NCI-H1105 (cell line): ENCODE measurements at places on chromosomes 5 and 9.

DNA sequence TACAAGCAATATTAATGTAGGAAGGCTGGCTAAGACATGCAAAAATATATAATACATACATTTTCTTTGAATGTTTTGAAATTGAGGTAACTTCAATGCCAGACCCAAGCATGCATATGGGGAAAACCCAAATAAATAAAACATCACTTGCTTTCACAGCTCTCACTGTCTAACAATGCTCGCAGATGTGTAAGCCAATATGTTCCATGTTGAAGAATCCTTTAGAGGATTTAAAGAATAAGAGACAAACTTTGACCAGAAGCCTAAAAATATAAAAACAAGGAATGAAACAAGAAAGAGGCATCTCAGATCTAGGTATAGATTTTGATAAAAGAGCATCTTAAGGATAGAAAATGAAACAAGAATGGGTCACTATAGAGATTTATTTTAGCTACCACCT lies 354.2 kb downstream of the CDH10 start:
- no peak for DNase-seq

DNA sequence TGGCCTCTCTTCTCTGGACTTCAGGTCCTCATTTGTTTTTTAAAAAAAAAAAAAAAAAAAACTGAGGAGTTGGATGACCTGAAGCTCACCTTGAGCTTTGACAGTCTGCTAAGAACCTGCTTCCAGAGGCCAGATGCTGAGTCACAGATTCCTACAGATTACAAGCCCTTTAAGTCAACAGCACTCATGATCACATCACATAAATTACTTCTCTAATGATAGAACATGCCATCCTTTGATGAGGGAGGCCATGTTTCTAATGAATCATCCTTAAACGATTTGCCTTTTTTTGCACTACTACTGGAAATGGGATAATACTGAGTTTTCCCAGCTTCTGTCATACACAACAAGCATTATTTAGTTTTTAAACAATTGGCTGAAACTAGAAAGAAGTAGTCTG lies 34.2 kb upstream of the MYOT start:
- no peak for DNase-seq

DNA sequence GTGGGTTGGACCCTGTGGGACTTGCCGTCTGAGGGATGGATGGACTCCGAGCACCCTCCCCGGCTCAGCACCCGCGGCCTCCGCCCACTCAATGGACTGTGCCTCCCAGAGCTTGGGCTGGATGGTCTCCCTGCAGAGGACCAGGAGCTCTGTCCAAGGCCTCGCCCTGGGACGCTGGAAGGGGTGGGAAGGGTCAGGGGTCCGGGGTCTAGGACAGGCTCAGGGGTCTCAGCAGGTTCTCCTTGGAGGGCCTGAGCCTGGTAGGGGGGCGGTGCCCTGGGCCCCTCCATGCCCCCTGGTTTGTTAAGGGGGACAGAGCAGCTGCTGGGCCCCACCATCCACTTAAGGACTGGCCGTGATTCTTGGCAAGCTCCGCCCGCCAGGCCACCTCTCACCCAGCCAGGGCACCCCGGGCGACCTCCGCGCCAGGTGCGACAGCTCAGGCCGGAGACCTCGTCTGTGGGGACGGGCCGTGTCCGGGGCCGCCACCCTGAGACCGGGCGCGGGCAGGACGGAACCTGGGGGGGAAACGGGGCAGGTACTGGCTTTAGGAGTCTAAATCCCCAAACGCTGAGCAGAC lies 29.2 kb downstream of the EXOC3 start:
- peak; percentile 45 for DNase-seq

DNA sequence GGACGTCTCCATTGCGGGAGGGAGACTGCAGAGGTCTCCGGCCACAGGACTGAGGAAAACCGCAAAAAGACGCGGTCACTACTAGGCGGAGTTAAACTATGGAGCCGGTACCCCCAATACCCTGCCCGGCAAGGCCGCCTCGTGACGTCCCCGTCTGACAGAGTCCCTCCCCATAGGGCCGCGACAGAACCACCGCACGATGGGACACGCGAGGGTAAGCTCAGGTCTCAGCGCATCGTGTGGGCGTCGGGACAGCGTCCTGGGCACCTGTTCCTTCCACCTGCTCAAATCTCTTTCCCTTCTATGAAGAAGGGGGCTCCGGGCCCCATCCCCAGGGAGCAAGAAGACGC lies 35.2 kb upstream of the GLDC start:
- DNase-seq, result peak; percentile 41

DNA sequence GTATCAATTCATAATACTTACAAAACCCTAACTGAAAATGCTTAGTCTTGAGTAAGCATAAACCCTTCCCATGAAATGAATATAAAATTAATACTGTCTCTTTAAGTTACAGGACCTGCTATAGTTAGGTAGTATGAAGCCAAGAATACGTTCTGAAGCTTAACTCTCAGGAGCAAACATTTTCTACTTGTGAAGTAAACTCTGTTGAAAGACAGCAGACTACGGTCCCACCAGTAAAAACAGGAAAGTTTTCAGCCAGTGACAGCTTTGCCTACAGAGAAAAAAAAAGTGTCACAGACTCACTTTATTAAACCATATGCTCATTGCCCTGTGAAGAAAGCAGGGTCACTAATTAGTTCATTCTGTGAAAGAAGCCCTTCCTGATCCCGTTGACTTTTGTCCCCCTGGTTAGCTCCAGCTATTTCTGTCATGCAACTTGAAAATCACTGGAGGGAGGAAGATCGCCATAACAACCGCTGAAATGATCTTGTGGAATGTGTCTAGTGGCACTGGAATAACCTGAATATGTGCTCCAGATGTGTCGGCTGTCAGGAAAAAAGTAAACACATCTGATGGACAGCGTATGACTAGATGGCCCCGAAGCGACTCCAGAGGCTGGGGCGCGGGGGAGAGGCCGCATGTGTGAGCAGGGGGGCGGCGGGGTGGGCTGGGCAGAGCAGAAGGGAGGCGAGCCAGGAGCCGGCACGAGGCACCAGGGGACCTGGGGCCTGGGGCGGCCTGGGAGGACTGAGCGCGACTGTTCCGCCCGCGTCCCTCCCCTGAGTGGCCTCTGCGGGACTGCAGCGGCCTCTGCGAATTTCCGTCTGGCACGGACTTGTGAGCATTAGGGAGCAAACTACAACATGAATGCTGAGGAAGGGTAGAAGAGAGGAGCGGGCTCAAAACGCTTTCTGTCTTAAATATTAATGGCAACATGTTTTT lies 41.9 kb downstream of the BNC2 start:
- no peak for DNase-seq

DNA sequence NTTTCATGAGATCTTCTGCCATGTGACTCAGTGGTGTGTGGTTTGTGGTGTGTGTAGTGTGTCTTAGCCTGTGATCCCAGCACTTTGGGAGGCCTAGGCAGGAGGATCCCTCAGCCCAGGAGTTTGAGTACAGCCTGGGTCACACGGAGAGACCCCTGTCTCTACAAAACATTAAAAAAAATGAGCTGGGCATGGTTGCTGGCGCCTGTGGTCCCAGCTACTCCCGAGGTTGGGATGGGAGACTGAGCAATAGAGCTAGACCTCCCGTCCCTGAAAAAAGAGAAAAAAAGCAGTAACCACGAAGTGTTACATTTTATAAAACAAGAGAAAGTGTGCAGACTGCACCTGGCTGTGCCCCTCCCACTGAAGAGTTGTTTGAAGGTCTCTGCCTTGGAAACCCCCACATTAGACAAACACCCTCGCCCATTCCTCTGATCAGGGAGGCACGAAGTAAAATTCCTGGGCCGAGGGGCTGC lies 21.2 kb upstream of the RNU6ATAC start:
- no peak for DNase-seq

- DNase-seq, result peak; percentile 9
Observed at GRCh38 chr5:64074533-64074932, 91.1 kb upstream of the RNF180 start.

- no peak for DNase-seq
Observed at GRCh38 chr5:145826895-145827674, 8.1 kb downstream of the PRELID2 start.

- DNase-seq, result no peak
Observed at GRCh38 chr5:65663804-65664521, 39.1 kb downstream of the SHLD3 start.

- DNase-seq, result no peak
Observed at GRCh38 chr9:121196389-121196788, 5.3 kb downstream of the RAB14 start.

DNA sequence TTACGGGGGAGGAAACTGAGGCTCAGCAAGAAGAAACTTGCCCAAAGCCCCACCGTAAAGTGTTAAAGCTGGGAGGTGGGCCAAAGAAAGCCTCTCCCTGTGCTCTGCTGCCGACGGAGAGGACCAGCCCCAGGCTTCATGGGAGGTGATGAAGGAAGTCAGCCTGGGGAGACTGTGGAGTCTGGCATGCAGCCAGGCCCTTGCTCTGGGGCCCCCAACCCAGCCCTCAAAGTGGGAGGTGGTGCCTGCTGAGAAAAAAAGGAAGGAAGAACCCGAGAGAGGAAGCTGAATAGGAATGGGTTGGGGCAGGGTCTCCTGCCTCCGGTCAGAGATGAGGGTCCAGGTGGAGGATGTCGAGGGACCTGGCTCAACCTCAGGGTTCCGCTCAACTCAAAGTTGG lies 3.8 kb downstream of the RNF44 start:
- DNase-seq, result no peak

DNA sequence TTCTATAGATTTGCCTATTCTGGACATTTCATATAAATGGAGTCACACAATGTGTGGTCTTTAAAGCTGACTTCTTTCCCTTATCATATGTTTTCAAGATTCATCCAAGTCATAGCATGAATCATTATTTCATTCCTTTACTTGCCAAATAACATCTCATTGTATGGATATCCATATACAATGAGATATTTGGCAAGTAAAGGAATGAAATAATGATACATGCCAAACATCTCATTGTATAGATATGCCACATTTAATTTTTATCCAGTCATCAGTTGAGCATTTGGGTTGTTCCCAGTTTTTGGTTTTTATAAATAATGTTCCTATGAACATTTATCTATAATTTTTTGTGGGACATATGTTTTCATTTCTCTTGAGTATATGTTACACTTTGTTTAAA lies 20.5 kb upstream of the OR2K2 start:
- DNase-seq, result no peak

- DNase-seq, result no peak
Observed at GRCh38 chr5:125026867-125027731, 280.7 kb upstream of the ZNF608 start.

DNA sequence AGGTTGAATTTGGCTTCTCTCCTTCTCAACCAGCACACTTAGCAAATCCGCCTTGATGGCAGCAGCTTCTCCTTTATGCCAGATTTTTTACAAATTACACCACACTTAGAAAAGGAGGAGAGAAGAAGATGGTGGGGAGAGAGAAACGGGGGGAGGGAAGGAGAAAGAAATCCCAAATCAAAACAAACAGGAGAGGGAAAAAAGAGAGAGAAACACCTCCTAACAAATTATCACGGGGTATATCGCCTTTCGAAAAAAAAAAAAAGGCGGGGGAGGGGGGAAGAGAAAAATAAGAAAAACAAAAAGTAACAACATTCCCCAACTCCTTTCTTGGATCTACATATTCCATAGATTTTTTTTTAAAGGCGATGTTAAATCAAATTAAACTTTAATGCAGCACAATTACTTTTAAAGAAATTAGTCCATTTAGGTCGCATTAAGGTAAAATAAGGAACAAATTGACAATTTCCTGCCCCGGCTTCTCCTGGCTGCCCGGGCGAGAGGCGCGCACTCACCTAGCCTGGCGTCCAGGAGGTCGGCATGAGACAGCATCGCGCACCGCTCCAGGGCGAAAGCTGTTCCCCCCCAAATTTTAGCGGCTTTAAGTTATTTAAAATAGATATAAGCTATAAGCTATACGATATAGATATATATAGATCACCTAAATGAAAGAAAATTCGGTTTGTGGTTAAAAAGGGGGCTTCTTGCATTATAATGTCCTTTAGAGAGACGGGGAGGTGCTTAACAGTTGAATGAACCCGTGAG lies at the start of gene OTP:
TSS of gene OTP (minus strand) at position 716 of the 765 bp plus-strand sequence. CDS start at position 552, 164 bp downstream.
- no peak for DNase-seq

- no peak for DNase-seq
Observed at GRCh38 chr5:72009280-72009679, 98.0 kb upstream of the MAP1B start.

GRCh38 chr9:90826326-90827020 lies 24.9 kb downstream of the SYK start:
- DNase-seq, result no peak

GRCh38 chr9:92501671-92502393 lies 19.5 kb upstream of the ASPN start:
- DNase-seq, result no peak

- DNase-seq, result peak; percentile 18
Observed at GRCh38 chr9:136754059-136754572, 3.9 kb downstream of the LCN8 start.

DNA sequence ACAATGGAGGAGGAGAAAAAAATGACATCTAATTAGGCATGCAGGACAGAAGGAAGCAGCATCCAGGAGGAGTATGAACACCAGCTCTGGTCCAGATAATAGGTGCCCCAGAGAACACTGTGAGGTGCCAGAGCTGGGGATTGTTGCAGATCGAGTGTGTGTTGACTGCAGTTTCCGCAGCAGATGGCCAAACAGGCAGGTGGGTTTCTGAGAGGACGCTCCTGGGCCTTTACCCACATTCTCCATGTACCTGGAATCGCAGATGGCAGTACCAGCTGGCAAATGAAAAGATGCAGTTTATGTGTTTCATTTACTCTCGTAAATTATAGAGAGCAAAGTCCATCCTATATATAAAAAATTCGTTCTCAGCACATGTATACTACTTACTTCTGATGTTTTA lies 182.2 kb upstream of the ISL1 start:
- DNase-seq, result no peak

- DNase-seq, result no peak
Observed at GRCh38 chr5:108263338-108263737, 118.6 kb downstream of the FBXL17 start.

GRCh38 chr5:158079097-158079496 lies 220.2 kb upstream of the CLINT1 start:
- no peak for DNase-seq

- DNase-seq, result no peak
Observed at GRCh38 chr5:79122973-79123372, 11.4 kb downstream of the BHMT start.

DNA sequence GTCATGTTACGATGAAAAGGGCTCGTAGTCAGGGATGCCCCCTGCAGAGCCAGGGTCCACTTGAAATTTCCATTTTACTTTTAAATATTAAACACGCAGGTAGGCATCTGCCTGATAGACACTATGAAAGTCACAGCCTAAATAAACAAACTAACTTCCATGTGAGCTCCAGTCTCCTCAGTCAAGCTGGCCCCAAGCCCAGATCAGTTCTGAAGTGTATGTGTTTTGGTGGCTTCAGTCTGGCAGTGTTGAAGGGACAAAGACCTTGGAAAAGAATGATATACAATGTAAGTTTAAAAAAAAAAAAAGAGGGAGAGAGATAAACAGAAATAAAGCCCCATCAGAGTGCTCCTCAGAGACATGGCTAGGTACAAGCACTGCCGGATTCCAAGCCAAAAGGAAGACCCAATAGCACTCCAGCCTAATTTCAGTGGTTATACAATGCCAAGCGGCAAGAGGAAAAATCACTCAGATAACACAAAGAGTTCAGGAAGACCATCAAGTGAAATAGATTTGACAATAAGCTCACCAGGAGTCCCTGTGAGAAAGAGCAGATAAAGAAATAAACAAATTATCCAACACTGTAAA lies 181.0 kb downstream of the BNC2 start:
- DNase-seq, result peak; percentile 87
